Activated T-cell treated with anti-CD3 and anti-CD28 coated beads, Interleukin-2, amount 50 U/mL, for 4 hours (primary cell): ENCODE measurements at places on chromosomes 11 and 22.

GRCh38 chr22:42581762-42582716 is 28.3 kb downstream of the SERHL2 start:
- DNase-seq, result peak; percentile 80

DNA sequence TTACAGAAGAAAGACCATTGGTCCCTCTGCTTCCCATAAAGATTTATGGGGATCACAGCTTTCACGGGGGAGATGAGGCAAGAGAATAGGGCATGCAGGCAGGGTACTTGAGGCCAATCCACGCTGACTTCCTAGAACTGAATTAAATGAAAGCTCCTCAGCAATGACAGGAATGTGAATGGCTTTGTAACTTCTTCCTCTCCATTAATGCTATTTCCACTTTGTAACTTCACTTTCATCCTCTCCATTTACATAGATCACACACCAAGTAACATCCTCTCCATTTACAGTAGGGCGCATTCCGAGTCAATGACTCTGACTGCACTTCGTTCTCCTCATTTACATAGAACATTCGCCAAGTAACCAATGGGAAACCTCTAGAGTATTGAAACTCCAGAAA is 89.8 kb downstream of the PIWIL4 start:
- DNase-seq, result no peak

- DNase-seq, result no peak
Measured at GRCh38 chr22:42344361-42344905, 74.0 kb upstream of the TCF20 start.

DNA sequence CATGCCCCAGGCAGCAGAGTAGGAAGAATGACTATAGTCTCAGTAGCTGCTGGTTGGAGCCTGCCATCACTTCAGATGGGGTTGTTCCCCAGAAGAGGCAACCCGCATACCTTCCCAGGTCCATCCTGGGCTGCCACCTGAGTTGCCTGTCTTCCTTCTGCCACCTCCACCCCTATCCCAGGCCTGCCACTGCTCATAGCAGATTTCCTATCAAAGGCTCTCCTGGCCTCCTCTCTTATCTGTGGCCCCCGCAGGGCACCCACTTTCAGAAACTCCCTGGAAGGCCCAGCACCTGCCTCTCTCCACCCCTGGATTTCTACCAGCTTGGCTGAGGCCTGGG is 649 bp upstream of the NR1H3 start:
- no peak for DNase-seq

GRCh38 chr11:128926437-128927107 is 16.1 kb downstream of the TP53AIP1 start:
- DNase-seq, result no peak

GRCh38 chr22:33579448-33580093 is 340.7 kb downstream of the LARGE1 start:
- DNase-seq, result no peak

GRCh38 chr11:88535916-88536547 is 198.5 kb upstream of the CTSC start:
- DNase-seq, result no peak

GRCh38 chr11:64764040-64764611 is 4.4 kb upstream of the PYGM start:
- DNase-seq, result peak; percentile 47

GRCh38 chr11:607971-608659 is 7.6 kb downstream of the IRF7 start:
- DNase-seq, result no peak

- no peak for DNase-seq
Measured at GRCh38 chr11:82675838-82676237, 57.8 kb downstream of the FAM181B start.

DNA sequence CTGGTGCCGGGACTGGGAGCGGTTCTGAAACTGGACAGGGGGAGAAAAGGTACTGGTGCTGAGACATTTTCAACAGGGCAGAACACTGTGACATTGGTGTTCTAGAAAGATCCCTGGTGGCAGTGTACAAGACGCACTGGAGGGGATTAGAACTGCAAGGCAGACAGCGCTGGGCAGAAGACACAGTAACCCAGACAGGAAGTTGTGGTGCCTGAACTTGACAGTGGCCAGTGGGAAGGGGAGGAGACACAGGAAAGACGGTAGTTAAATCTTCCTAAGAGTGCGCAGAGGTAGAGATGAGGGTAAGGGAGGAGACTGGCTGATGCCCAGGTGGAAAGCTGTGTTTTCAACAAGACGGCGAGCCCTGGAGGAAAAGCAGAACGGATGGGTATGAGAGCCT is 24.5 kb downstream of the FAM227A start:
- no peak for DNase-seq
